Activated gamma-delta T cell (primary cell): ENCODE measurements at places on chromosomes 7 and 10.

GRCh38 chr7:117126676-117127075, 173.4 kb downstream of the ST7 start:
- DNase-seq = no peak

DNA sequence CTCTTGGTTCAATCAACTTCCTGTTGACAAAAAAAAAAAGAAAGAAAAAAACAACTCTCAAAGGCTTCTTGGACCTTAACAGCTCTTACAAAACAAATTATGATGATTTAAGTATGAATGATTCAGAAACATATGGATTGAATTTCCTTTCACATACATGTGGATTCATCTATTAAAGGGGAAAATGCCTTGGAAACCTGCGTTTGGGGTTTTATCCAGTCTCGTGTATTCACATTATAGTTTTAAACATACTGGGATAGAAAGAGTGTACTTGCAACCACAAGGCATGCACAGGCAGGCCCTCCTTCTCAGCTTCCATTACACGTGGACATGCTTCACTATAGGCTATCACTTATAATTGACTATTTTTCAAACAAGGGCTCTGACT, 286.7 kb downstream of the INHBA start:
- DNase-seq = no peak

DNA sequence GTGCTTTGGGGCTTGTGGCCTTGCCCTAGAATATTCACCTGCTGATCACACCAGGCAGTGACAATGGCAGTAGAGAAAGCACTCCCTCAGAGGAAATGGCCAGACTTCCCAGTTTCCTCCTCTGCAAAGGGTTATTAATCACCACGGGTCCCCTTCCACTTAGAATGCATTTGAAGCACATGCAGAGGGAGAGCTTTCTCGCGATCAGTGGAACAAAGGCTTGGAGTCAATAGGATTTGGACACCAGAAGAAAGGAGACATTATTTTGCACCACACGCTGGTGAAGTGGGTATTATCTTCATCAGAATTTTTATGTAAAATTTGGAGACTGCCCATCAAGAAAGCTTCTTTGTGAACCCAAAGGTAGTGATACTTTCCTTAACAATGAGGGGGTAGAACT, 35.4 kb upstream of the INHBA start:
- DNase-seq = no peak

DNA sequence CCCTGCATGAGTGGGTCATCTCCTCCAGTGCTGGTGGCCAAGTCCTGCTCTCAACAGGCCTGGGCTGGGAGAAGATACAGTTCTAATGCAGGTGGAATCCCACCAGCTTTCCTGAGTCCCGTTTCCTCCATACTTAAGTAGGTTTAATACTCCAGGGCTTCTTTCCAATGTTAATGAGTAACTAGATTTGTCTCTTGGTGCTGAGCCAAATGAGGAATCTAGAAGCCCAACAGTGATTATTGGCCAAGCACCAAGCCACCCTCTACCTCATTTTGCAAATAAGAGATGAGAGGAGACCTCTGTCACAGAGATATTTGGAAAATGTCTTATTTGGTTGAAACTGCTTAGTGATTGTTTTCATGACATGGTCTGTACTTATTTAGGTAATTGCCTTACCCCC, 37.1 kb downstream of the STARD3NL start:
- no peak for DNase-seq

DNA sequence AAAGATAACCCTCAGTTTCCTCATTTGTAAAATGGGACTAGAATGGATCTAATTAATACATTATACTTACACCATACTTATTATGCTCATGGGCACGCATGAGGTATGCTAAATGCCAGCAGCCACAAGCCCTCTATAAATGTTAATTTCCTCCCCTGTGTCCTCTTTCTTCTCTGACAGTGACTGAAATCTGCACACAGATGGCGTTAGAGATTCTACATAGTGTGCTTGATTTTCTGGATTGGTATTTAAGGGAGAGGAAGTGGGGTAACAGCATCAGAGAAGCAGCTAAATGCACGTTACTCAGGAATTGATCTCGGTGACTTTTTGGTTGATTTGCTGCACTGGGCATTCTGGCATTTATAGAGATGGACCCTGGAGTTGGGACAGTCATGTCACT, 568.5 kb downstream of the CALN1 start:
- no peak for DNase-seq

DNA sequence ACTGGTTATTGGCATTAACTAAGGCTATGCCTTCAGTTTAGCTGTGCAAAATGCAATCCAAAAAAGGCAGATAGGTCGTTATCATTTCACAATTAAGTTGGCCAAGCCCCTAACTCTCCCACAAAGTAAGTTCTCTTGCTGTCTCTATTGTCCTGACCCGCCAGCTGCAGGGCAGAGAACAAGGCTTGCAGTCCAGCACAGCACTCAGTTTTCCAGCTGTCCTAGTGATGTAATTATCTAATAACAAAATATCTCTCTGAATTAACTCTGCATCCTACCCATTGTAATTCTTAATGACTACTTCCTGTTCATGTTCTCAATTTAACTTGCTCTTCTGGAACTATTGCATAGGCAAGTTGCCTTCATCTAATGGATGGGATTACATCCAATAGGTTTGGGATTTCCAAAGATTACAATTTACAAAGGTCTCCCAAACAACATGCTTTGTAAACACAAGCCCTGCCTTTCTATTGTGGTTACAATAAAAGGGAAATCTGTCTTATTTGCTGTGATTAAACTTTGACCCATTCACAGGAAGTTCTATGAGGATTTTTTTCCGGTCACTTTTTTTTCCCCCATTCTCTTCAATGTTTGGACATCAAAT, 55.2 kb downstream of the CDK6 start:
- no peak for DNase-seq

DNA sequence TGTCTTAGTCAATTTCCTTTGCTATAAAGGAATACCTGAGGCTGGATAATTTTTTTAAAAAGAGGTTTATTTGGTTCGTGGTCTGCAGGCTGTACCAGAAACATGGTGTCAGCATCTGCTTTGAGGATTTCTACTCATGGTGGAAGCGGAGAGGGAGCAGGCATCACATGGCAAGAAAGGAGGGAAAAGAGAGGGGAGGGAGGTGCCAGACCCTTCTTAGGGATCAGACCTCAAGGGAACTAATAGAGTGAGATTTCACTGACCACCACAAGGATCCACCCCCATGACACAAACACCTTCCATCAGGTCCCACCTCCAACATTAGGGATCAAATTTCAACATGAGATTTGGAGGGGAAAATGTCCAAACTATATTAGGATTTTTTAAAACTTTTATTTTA, 27.0 kb upstream of the AKR1B10 start:
- no peak for DNase-seq

GRCh38 chr7:70597066-70597465, 534.9 kb upstream of the GALNT17 start:
- no peak for DNase-seq

DNA sequence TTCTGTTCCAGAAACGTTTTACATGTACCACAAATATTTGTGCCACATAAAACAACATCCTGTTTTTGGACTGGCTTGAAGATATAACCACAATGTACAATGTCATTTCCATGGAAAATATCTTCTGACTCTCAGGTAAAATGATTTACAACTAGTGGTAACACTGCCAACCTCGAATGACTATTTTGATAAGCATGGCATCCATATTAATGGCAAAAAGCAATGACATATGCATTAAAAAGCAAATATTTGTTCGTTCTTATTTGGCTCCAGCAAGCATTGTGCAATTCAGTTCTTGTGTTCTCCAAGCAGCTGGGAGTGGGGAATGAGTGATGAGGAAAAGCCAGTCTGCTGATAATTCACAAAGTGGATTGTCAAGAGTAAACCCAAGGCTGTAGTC, 289.0 kb downstream of the PLXDC2 start:
- DNase-seq = no peak

GRCh38 chr10:101835362-101835761, 8.2 kb downstream of the KCNIP2 start:
- no peak for DNase-seq

DNA sequence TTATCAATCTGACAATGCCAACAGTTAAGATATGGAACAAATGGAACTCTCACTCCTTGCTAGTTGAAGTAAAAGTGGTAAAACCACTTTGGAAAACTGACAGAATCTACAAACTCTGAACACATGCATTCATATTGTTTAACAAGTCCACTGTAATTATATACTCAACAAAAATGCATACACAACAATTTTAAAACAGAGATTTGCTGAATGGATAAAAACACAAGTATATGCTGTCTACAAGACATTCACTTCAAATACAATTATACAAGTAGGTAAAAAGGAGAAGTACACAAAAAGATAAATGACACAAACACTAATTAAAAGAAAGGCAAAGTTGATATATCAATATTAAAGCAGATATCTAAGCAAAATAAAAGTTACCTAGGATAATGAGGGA, 9.2 kb upstream of the WNT2 start:
- no peak for DNase-seq

DNA sequence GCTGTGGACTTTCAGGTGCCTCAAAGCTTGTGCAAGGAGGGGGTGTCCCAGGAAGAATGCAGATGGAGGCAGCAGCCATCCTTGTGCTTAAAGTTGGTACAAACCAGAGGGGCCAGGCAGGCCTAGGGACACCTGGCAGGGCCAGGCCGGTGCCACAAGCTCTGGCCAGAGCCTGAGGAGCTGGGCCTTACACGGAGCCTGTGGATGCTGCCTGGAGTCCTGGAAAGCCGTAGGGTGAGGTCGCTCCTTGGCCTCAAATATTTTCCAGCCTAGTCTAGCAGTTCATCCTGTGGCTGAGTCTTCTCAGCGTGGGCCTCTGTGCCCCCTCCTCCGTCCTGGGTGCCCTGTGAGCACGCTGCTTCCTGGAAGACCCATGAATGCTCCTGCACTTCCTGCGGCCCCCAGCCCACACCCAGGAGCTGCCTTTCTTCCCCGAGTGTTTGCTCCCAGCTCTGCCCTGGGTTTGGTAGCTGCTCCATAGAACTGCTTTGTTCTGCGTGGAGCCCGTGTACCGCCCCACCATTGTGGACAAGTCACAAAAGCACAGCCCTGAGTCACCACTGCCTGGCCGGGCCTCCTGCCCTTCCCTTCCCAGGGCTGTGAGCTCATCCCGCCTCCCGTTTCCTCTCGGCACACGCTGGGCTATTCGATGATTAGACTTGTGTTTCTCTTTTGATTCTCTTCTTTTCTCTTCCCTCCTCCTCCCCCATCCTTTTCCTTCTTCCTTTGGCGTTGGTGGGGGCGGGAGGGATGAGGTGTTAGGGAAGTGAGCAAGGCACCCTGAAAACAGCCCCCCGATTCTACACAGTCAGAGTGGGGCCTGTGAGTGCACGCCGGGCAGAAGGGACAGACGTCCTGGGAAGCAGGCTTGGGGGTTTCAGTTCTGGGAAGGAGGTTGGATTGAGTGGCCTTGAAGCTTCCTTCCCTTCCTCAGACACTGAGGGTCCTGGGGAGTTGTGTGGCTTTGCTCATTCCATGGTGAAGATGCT, 73.2 kb upstream of the SHH start:
- no peak for DNase-seq

DNA sequence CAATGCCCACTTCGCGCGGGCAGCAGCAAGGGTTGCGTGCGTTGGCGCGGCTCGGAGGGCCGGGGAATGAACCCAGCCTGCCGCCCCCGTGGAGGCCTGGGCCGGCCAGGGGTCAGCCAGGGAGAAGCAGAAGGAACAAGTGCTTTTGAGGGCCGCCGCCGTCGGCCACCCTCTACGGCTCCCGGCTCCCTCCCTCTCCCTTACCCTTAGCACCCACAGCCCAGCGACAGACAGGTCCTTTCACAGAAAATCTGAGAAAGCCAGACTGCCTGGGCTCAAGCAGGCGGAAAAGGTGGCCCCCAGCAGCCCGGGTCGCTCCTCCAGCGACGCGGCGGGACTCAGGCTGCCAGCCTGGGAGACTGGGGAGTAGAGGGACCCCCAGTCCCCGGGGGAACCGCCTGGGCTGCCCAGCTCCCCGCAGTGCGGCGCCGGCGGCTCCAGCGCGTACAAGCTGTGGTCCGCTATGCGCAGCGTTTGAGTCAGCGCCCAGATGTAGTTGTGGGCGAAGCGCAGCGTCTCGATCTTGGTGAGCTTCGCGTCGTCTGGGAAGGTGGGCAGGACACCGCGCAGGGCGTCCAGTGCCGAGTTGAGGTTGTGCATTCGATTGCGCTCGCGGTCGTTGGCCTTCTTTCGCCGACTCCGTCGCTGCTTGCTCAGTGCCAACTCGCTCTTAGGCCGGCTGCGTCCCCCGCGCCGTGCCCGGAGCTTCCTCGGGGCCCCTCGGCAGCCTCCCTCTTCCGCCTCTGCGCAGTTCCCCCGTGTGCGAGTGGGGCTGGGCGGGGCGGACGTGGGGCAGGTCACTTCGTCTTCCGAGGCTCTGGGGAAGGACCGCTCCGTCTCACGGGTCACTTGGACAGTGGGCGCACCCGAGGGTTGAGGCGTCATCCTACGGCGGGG, 815 bp downstream of the NEUROG3 start:
- no peak for DNase-seq

DNA sequence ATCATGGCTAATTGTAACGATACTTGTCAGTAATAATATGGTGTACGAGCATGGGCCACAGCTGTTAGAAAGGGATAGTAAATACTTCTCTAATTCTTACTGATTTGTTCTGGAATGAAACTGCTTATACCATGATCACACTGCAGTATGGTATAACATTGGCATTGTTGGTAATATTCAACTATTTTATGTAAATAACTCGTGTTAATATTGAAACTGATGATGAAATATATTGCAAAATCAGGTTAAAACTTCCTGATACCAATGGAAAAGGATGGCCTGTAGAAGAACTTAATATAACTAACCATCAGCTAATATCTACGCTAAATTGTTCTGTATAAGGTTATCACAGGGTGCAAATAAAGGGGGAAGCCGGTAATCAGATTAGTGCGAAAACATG, 10.3 kb downstream of the OR2A14 start:
- no peak for DNase-seq

DNA sequence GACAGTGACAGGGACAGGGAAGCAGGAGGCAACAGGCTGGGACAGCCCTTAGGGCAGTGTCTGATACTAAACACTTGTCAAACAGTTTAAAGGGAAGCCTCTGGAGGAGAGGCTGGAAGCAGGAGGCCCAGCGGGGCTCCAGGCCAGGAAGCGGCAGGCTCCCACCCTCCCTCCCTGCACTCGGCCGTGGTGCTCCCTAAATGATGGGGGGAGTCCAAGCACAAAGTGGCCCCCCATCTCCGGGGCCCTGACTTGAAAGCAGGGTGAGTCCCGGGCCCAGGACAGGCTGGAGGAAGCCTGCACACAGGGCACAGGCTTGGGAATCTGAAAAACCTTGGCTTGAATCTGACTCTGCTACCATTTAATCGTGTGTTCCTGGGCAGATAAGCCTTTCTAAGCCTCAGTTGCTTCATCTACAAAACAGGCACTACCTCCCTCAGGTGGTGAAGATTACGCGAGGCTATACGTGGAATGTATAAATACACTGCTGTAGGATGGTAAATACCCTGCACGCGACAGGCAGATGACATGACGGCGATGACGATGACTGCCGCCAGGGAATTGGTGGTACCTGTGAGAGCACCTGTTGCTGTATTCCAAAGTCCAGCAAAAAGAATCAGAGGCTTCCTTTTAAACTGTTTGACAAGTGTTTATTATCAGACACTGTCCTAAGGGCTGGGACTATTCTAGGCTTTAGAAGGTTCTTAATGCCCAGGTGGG, 34.1 kb downstream of the GBX1 start:
- DNase-seq = no peak

GRCh38 chr10:80407812-80408241, 524 bp upstream of the PRXL2A start:
- DNase-seq = no peak

GRCh38 chr7:140317597-140317996, 80.7 kb downstream of the SLC37A3 start:
- no peak for DNase-seq
